ENCODE measurements at places on chromosomes 2 and 18.

DNA sequence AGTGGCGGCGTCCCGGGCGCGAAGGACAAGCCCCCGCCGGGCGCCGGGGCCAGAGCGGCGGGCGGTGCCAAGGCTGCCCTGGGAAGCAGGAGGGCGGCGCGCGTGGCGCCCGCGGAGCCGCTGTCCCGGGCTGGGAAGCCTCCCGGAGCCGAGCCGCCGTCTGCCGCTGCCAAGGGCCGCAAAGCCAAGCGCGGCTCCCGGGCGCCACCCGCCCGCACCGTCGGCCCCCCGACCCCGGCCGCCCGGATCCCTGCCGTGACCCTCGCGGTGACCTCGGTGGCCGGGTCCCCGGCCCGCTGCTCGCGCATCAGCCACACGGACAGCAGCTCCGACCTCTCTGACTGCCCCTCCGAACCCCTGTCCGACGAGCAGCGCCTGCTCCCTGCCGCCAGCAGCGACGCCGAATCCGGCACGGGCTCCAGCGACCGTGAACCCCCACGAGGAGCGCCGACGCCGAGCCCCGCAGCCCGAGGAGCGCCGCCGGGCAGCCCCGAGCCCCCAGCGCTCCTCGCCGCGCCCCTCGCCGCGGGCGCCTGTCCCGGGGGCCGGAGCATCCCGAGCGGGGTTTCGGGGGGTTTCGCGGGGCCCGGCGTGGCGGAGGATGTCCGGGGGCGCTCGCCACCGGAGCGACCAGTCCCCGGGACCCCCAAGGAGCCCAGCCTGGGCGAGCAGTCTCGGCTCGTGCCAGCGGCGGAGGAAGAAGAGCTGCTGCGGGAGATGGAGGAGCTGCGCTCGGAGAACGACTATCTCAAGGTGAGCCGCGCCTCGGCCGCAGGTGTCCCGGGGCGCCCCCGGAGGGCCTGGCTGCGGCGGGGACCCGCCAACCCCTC, 820 bp downstream of the MTCL1 start:
- peak; percentile 17 for DNase-seq

DNA sequence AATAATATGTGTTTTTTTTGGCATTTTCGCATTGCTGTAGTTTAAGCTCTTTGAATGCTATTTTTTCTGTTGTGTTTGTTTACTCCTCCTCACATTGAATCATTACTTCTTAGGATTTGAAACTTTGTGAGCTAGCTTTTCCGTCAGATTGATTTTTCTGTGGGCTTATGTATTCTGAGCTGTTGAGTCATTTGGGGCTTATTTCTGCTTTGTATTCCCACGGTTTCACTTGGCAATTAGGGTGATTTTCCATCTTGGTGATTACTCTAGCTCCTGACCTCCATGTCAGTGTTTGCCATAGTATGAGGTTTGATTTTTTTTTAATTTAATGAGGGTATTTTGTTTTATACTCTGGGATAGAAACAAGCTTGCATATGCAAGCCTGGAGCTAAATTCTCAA, 200.0 kb downstream of the CCDC102B start:
- no peak for DNase-seq

- DNase-seq, result no peak
These were observed 9.3 kb upstream of the SPATA3 start for GRCh38 chr2:230986520-230987136.

- DNase-seq, result no peak
These were observed 14.4 kb upstream of the RPE start for GRCh38 chr2:209988010-209988409.

GRCh38 chr2:61042807-61043206, 22.9 kb upstream of the SANBR start:
- DNase-seq, result no peak

DNA sequence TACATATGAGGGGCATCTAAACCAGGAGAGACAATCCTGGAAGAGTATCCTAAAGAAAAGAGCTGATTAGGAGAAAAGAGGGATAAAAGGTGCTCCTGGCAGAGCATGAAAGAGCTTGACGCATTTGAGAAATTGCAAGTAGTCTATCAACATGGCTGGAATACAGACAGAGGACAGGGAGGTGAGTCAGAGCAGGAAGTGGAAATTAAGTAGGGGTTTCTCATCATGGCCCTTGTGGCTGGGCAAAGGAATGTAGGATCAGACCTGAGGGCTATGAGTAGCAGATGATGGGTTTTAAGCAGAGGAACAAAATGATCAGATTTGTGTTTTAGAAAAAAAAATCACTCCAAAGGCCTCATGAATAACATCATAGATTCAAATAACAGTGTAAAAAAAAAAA, 49.2 kb upstream of the UGP2 start:
- DNase-seq, result no peak

DNA sequence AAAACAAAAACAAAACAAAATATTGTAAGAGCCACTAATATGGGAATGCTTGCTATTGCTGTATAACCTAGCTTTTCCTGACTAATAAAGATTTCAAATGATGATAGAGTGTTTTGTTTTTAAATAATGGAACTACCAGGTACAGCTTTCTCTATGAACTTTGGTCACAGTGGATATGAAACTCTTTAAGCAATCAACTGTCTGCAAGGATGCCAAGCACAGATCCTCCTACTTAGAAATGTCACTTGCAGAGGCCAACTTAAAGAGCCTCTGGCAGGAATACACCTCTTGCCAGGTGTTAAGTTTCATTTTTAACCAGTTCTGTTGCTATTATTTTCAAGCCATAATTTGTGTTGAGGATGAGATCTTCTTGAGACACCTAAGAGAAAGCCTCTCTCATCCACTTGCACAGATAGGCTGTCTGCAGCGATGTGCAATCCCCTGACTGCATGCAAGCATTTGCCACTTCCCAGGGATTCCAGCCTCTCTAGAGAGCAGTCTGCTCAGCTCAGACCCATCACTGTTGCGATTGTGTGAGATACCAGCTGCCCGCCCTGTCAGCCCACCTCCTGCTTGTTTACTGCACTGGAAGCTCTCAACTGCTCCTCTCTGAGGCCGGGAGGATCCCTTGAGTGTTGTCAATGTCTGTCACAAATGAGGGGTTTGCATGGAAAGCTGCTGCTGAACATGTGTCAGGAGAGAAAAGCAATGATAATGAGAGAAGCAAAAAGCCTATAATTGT, 86.1 kb upstream of the SCG2 start:
- DNase-seq, result no peak

- DNase-seq, result no peak
These were observed 269.0 kb upstream of the FBXO11 start for GRCh38 chr2:48175254-48175653.

DNA sequence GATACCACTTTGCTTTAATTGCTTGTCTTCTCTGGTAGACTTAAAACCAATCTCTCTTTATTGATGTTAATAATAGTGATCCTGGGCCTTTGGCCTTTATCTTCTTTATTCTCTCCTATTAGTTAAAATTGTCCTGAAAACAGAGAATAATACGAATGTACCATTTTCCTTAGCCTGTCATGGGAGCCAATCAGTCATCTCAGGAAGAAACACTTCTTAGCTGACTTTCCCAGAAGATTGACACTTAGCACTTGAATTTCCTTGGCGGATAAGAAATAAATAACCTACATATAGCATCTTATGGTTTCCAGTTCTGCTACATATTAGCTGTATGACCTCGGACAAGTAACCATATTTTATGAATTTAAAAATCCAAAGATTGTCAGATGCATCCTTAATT, 338.4 kb upstream of the SLC14A2 start:
- DNase-seq, result no peak

- DNase-seq, result no peak
These were observed 107.9 kb upstream of the ETAA1 start for GRCh38 chr2:67289271-67289670.

DNA sequence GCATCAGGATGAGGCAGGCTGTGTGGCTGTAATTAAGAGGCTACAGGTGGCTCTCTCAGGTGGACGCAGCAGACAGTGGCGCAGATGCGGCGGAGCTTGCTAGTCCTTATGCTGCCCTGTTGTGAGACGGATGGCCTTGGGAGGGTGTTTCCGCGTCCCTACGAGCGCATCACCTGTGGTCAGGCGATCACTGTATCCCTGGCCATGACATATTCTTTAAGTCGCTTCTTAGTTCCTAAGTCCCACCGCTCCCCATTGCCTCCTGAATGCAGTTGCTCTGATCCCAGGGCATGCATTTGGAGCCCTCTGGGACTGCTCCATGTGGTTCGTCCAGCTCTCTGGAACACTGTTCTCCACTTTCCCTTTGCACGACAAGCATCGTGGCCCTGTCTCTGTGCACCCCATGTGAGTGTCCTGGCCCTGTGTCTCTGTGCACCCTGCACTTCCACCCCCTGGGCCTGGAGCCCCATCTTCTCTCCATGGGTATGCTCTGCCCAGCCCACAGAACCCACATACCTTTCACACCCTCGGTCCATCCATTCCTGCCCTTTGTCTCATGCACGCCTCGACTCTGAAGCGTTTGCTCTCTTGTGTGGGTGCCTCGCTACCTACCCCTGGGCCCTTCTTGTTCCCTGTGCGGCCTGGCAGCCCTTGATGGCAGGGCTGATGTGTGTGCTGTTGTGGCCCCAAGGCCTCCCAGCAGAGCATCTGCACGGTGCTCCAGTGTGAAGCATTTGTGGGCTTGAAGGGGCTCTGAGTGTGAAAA, 74.4 kb downstream of the SH3RF3 start:
- no peak for DNase-seq

- peak; percentile 26 for DNase-seq
These were observed 56.8 kb downstream of the BIN1 start for GRCh38 chr2:127049927-127050802.

DNA sequence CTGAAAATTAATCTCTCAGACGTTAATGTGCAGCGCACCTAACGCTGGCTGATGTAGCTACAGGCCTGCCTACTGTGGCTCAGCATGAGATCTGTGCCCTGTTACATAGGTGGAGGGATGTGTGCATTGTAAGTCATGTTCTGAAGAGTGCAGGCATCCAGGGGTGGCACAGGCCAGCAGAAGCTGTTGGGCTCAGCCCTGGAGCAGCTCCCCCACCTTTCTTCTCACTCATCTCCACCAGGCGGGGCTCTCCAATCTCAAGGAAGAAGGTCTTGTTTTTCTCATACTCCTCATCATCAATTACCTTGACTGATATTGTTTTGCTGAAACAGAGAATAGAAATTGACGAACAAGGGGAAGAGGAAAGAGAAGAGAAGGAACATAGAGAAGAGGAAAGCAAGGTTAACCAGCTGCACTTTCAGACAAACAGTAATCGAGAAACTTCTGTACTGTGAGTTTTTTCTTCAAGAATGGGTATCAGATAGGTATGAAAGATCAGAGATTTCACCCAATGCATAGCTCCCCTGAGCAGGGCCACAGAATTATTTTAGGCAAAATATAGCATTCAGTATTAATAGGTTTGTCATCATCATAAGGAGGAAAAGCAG, 273.6 kb downstream of the SLC8A1 start:
- DNase-seq, result no peak

- DNase-seq, result no peak
These were observed 1.8 kb downstream of the RTKN start for GRCh38 chr2:74439803-74440377.

GRCh38 chr2:39521876-39522517, 84.9 kb upstream of the MAP4K3 start:
- DNase-seq, result no peak

- DNase-seq, result no peak
These were observed 53.4 kb downstream of the KIF5C start for GRCh38 chr2:148928395-148928794.

- no peak for DNase-seq
These were observed 19.9 kb downstream of the TTC32 start for GRCh38 chr2:19881908-19882265.

- DNase-seq, result no peak
These were observed 3.2 kb upstream of the DDX1 start for GRCh38 chr2:15588329-15588919.

- DNase-seq, result no peak
These were observed 32.8 kb upstream of the TMEM178A start for GRCh38 chr2:39632876-39633275.

DNA sequence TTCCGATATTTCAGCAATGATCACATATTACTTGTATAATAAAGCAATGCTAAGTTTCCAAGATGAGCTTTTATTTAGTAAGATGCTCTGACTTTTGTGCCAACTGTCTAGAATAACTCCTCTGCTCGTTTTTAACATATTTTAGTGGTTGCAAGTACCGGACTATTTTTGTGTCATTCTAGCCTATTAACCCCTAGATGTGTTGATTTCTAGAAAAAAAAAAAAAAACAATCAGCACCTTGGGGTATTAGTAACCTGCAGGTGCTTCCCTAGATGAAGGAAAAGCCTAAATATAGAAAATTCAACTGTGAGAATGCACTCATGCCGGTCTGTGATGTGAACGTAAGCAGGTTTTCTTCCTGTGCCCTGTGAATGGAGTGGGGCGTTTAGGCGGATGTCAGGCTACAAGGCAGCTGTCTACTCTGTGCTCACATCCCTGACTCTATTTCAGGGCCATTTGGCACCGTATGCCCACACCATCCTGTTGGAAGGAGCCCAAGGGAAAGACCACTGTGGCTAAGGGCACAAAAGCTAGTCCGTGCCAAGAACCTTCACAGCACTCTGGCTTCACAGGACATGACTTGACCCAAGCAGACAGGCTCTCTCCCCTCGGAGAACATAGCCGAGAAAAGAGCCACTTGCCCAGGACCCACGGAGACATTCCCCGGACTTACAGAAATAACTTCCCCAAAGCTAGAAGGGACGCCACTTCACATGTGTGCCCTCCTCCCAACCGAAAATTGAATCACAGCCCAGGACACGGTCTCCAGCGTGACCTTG, 60.9 kb upstream of the AGAP1 start:
- DNase-seq, result no peak

GRCh38 chr2:95734976-95735890, 143.4 kb downstream of the TRIM43 start:
- no peak for DNase-seq

- no peak for DNase-seq
These were observed 239.0 kb downstream of the ZNF521 start for GRCh38 chr18:25112821-25113434.

DNA sequence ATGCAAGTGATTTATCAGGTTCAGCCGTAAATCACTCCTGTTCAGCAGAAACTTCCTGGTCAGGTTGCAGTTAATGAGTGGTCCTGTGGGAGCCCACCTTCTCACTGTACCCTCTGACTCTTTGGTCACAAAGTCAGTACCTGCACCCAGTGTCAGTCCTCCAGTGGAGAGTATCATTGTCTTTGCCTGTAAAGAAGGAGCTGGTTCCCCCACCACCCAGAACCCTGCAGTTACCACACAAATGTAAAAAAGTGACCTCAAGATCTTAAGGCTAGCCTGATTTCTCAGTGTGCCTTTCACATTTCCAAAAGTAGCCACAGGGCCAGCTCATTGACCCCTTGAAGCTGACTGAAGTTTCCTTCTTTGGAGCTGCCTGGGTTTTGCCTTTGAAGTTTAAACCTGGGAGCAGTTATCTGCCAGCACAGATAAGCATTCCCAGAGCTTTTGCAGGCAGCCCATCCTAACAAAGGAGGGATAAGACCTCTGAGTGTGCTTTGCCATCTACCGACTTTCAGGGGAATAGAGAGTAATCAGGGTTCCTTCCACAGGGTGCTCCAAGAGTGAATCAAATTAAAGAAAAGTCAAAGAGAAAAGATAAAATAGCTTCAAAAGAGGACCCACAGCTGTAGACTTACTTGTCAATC, 725.2 kb downstream of the CPS1 start:
- DNase-seq, result no peak

Data from activated gamma-delta T cell (primary cell).